ENCODE measurements at places on chromosomes 7 and 10. TPM values are rescaled to one million over a fixed set of nuclear protein-coding genes. Genes with fewer than 3 reads are reported as not detected.

TAS2R5 gene
- 11.0 TPM for polyA plus RNA-seq

RBM20 gene
- polyA plus RNA-seq = 1.3 TPM

RSPH10B2 gene
- 4.8 TPM for polyA plus RNA-seq

FKBP6 gene
- 0.33 TPM for polyA plus RNA-seq

MIOS gene
- 39.5 TPM for polyA plus RNA-seq

ZNF804B gene
- 0.04 TPM for polyA plus RNA-seq

TMEM236 gene
- polyA plus RNA-seq = 0.37 TPM

SEMA4G gene
- 30.7 TPM for polyA plus RNA-seq

KLHDC10 gene
- polyA plus RNA-seq = 38.7 TPM

SLC16A12 gene
- 1.5 TPM for polyA plus RNA-seq

GRM8 gene
- 0.19 TPM for polyA plus RNA-seq

BTBD16 gene
- polyA plus RNA-seq = not detected

RP9 gene
- polyA plus RNA-seq = 41.3 TPM

GRM3 gene
- 0.23 TPM for polyA plus RNA-seq

PNLIPRP2 gene
- not detected for polyA plus RNA-seq

OR6B1 gene
- polyA plus RNA-seq = not detected

LGI1 gene
- polyA plus RNA-seq = not detected

RAB18 gene
- 113 TPM for polyA plus RNA-seq

OPN1SW gene
- polyA plus RNA-seq = 1.3 TPM

PHKG1 gene
- polyA plus RNA-seq = 4.3 TPM

NPS gene
- not detected for polyA plus RNA-seq

PTEN gene
- polyA plus RNA-seq = 84.7 TPM

SEMA3A gene
- polyA plus RNA-seq = 28.2 TPM

CYP3A4 gene
- polyA plus RNA-seq = 0.18 TPM

RHOBTB1 gene
- 46.4 TPM for polyA plus RNA-seq

SLC26A5 gene
- polyA plus RNA-seq = 1.4 TPM

MBL2 gene
- not detected for polyA plus RNA-seq

ZKSCAN1 gene
- 93.9 TPM for polyA plus RNA-seq

Measured in right lung (tissue), 10 donors.